Stimulated activated CD4-positive, alpha-beta T cell treated with anti-CD3 and anti-CD28 coated beads, Interleukin-12 subunit alpha, Interleukin-12 subunit beta, amount 100 ng/mL, for 24 hours (primary cell): ENCODE measurements at places on chromosomes 6 and 20.

DNA sequence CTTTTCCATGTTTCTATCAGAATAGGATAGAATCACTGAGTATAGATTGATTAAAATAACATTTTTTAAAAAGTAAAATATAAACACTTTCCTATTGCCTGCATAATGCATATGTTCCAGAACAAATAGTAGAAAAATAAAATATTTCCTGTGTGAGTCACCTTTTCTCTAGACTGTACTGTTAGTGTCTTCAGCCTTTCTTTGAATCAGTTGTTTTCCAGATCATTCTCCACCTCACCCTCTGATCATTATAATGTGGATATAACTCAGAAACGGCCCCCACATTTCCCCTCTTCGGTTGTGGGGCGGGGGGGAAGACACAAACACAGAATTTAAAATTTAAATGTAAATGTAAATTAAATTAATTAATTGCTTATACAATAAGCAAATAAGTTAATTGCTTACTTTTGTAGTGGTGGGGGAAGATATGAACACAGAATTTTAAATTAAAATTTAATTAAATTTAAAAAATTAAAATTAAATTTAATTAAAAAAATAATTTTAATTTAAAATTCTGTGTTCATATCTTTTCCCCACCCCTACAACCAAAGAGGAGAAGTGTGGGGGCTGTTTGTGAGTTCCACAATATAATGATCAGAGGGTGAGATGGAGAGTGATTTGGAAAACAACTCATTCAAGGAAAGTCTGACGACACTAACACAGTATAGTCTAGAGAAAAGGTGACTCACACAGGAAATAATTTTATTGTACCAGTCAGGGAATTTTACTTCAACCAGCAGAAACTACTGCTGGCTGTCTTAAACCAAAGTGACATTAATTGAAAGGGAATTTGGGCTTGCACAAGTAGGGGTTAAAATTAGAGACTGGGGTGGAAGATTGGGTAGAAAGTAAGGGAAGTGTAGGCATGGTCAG, 37.1 kb upstream of the PROKR2 start:
- no peak for DNase-seq

GRCh38 chr20:32544893-32545840, 40.0 kb downstream of the NOL4L start:
- no peak for DNase-seq

DNA sequence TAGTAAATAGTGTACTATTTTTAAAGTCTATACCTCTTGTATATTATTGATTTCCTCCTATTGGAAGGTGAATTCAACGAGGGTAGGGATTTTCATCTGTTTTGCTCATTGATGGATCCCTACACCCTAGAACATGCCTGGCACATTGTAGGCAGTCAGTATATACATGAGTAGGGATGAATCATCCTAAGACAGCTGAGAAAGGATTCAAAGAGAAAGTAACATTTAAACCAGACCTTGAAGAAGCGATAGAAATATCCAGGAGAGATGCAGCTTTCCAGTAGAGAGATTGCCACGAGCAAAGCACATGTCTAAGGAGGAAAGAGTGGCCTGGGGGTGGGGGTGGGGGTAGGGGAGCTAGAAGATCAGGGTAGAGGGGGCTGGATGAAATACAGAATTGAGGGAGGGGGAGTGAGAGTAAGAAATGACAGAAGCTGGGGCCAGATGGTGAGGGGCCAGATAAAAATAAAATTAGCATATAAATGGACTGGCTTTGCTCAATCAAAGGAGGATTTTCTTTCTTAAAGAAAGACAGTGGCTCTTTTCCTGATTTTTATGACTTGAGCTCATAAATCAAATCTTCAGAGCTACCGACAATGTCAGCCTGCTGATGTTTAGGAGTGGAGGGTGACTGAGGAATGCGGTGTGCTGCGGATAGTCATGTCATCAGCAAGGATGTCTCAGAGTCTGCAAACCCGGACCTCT, 168.2 kb downstream of the SAMD5 start:
- DNase-seq = no peak

DNA sequence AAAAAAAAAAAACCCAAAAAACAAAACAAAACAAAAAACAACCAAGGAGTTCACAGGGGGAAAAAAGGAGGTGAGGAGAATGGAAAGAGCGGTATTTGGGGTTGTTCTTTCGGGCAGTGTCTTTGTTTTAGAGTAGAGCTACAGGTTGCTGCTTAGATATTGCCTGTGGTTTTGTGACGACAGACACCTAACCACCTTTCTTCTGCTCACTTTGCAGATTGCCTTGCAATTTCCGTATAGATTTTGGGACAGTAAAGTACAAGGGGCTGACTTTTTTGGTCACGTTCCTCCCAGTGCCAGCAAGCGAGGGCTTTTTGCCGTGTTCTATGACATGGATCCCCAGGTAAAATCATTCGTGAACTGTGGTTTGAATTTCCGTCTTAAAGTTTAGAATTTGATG, 50.9 kb downstream of the DEK start:
- no peak for DNase-seq

GRCh38 chr6:77341058-77341986, 122.0 kb downstream of the HTR1B start:
- no peak for DNase-seq

GRCh38 chr20:1528811-1529210, 28.7 kb downstream of the SIRPD start:
- no peak for DNase-seq

DNA sequence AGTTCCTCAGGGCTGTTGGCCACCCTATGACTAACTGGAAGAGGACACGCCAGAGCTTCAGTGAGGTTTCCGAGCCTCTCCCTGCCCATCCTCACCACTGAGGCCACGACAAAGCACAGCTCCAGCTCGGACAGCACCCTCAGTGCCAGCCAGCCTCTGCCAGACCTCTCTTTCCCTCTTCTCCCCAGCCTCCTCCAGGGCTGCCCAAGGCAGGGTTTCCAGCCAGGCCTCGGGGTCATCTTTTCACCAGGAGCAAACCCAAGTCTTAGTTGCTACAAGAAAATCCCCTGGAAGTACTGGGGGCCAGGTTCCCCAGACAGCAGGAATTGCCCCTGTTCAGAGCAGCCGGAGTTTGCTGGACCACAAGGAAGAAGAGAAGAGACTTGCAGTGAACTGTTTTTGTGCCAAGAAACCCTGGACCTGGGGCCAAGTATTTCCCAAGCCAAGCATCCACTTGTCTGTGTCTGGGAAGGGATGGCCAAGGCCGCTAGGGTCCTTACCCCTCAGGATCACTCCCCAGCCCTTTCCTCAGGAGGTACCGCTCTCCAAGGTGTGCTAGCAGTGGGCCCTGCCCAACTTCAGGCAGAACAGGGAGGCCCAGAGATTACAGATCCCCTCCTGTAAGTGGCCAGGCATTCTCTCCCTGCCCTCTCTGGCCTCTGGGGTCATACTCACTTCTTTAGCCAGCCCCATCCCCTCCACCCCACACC, 41.6 kb downstream of the PLAGL2 start:
- DNase-seq = no peak

- DNase-seq = no peak
These were observed 15.0 kb upstream of the RIN2 start for GRCh38 chr20:19742974-19743639.

- DNase-seq = no peak
These were observed 643 bp upstream of the MAP3K4 start for GRCh38 chr6:160990847-160991405.

DNA sequence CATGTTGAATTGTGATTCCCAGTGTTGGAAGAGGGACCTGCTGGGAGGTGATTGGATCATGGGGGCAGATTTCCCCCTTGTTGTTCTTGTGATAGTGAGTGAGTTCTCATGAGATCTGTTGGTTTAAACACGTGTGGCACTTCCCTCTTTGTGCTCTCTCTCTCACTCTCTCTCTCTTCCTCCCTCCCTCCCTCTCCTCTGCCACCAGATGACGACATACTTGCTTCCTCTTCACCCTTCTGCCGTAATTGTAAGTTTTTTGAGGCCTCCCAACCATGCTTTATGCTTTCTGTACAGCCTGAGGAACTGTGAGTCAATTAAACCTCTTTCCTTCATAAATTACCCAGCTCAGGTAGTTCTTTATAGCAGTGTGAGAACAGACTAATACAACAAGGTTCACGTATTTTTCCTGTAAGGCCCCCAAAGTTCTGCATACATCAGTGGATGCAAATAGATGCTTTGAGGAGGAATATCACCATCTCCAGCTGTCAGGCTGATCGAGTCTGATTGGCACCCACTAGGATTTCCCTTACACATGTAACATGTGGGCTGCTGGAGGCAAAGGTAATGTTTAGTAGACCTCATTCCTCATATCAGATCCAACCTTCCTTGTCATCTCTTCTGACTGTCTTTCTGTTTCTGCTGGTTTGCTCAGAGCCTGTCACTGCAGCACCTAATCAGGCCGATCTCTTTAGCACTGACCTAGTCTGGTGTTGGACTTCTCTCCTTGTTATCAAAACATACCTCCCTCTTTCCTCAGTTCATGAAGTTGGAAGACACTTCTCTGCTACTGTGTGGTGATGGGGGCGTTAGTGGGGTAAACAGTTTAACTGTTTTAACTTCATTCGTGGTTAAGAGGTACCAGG, 54.3 kb upstream of the BACH2 start:
- no peak for DNase-seq

- DNase-seq = no peak
These were observed 16.6 kb upstream of the MAPK13 start for GRCh38 chr6:36113703-36114102.

- DNase-seq = no peak
These were observed 14.3 kb downstream of the SLA2 start for GRCh38 chr20:36631646-36632045.

GRCh38 chr20:8082989-8083388, 49.1 kb upstream of the PLCB1 start:
- no peak for DNase-seq

DNA sequence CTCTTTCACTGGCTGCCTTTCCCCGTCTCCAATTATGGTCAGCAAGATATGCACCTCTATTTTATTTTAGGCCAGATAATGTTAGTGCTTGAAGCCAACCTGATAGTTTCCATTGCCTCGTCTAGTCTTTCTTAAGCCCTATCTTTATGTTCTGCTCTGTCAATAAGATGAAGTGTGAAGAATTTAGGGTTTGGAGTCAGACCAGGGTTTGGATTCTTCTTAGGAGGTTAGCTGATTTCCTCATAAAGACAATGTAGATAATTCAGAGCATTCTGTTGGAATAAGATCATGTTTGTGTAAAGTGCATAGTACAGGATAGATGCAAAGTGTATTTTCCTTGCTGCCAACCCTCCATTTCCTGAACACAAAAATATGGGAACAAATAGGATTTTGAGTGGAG, 43.8 kb downstream of the PKIB start:
- DNase-seq = no peak

- DNase-seq = peak; percentile 20
These were observed 654 bp downstream of the FAM8A1 start for GRCh38 chr6:17600527-17601385.

DNA sequence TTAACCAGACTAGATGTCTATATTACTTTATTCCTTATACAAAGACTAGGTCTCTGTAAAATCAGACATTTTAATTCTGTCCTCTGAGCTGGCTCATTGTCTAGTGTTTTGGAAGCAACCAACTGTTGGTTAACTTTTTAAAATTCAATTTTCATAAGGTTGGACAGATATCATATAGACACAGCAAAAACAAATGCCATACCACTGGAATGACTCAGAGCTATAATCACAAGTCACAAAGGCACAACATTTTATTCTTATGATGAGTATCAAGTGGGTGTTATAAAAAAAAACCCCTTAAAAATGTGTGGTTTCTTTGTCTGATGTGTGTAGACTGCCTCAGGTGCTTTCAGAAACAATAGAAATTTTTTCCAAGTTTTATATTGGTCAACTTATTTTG, 296.2 kb upstream of the MARCKS start:
- no peak for DNase-seq

DNA sequence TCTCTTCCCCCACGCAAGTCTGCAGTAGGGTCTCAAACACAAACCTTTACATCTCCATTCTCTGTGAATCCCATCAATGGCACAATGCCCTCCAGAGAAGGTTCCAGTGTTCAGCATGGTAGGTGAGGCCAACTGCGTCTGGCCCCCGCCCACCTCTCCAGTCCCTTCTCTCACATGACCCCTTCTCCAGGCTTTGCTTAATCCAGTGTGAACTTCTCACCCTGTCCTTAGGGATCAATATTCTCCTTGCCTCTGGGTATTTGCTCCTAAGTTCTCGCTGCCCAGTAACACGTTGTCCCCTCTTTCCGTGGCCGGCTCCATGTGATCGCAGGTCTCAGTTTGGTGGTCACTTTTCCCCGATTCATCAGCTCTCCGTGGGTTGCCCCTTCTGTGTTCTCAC, 225.1 kb upstream of the PMEPA1 start:
- no peak for DNase-seq

GRCh38 chr20:38132156-38132909, 32.7 kb downstream of the TGM2 start:
- DNase-seq = no peak

GRCh38 chr6:2971420-2972218, at the start of gene SERPINB6:
TSS of gene SERPINB6 (minus strand) at chr6:2971567. CDS start at chr6:2959332, 12,235 bp downstream.
- peak; percentile 21 for DNase-seq

- DNase-seq = no peak
These were observed 244.4 kb downstream of the LRFN2 start for GRCh38 chr6:40342723-40343122.

DNA sequence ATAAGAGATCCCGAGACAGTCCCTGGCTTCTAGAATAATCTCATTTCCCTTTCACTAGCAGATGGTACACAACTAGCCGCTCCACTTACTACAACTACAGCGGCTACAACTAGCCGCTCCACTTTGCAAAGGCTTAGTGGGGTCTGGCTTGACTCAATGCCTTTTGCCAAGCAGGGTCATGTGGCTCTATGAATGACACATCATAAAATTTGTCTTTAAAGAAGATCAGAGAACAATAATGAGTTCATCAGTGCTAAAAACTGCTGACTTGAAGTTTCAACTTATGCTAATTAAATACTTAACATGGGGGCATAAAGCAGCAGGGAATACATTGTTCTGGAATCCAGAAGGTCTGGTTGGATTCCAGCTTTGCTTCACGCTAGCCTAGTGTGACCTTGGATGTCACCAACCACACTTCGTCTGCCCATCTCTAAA, 2.0 kb upstream of the MICAL1 start:
- no peak for DNase-seq

- DNase-seq = no peak
These were observed 4.1 kb upstream of the KCNQ5 start for GRCh38 chr6:72617721-72618120.

DNA sequence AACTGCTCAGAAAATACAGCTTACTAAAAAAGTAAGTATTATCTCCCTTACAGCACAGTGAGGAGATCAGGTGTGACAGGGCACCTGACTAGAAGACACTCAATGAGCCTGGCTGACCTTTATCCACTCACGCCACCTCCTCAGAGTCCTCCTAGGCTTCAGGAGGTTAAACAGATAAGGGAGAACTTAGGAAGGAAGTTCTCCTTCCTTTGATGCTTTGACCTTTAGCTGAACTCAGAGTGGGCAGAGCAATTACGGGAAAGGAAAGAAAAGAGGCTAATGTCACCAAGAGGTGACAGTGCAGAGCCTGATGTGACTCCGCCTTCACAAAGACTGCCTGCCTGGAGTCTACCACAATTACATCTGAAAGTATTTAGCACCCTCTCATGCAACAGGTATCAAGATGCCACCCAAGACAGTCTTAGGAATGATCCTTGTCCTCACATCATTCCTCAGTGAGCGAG, 36.7 kb downstream of the MAN1A1 start:
- no peak for DNase-seq
